Endothelial cell of umbilical vein (primary cell): ENCODE measurements at places on chromosomes 1 and 21. TPM values are rescaled to one million over a fixed set of nuclear protein-coding genes. Genes with fewer than 3 reads are reported as not detected.

DNA sequence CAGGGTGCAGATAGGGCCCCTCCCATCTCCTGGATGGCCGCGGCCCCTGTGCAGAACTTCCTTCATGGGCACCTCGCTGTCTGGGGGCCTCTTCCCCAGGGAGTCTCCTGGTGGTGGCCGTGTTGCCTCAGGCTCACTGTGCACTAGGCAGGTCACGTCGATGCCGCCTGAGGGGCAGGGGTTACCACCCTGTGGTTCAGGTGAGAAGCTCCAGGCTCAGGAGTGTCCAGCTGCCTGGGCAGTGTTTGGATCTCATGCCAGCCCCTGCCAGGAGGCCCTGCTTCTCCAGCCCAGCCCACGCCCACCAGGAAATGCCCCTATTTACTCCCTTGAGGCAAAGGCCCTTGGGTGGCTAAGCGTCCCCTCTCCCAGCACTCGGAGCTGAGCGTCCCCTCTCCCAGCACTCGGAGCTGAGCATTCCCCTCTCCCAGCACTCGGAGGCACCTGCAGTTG is 2.1 kb downstream of the ITGB2 start:
- no peak for DNase-seq

Gene OR6N1
- polyA plus RNA-seq, result not detected in 2 replicates

DNA sequence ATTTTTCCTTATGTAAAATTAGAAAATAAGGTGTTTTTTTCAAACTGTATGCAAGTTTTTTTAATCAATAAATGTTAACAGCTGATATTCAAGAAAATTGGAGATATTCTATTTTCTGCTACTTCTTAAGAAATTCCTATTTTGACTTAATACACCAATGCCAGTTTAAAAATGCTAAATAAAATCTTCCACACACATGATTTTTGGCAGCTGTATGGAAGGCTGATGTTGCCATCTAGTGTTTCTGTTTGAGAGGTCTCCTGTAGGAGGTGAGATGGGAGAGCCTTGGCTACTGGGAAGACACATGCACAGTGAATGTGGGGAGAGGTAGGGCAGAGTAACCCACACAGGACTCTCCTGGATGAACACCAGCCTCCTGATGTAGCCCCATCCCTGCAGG is 29.2 kb upstream of the OR2B11 start:
- DNase-seq, result peak; percentile 10

DNA sequence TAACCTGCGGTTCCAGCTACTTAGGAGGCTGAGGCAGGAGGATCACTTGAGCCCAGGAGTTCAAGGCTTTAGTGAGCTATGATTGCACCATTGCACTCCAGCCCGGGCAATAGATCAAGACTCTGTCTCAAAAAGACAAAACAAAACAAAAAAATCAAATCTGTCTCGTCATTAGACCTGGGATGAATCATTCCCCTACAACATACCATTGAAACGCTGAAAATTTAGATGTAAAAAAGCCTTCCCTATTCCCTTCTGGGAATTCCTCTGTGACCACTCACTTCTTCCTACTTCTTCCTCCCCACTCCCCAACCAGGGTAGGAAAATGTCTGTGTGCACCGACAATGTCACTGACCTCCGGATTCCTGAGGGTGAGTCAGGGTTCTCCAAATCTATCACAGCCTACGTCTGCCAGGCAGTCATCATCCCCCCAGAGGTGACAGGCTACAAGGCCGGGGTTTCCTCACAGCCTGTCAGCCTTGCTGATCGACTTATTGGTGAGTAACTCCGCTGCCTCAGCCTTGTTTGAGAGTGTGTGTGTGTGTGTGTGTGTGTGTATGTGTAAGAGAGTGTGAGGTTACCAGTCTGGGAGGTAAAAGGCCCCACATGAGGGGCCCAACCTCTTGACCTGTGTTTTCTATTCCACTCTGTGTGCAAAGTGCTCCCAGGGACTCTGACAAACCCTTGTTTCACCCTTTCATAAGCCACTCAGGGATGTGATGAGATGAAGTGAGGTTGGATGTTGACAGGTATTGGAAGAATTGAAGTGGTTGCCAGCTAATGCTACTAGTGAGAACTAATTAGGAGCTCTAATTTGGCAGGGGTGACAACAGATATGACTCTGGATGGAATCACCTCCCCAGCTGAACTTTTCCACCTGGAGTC is 16.3 kb upstream of the SARS1 start:
- DNase-seq, result peak; percentile 98

Gene OR2T29
- polyA plus RNA-seq, result not detected in 2 replicates

Gene LEPR
- polyA plus RNA-seq, result 8.8 and 11.1 TPM in 2 replicates
